ENCODE measurements at places on chromosomes 11 and 22. TPM values are rescaled to one million over a fixed set of nuclear protein-coding genes. Genes with fewer than 3 reads are reported as not detected.

ASCL2 gene
- 2.9 TPM for total RNA-seq

ZNF214 gene
- not detected for total RNA-seq

SSTR3 gene
- total RNA-seq, result 7.1 TPM

GRIK4 gene
- 0.40 TPM for total RNA-seq

C11orf91 gene
- 0.28 TPM for total RNA-seq

POU2AF2 gene
- total RNA-seq, result not detected

MMP8 gene
- total RNA-seq, result not detected

SCGB1A1 gene
- not detected for total RNA-seq

IFITM10 gene
- total RNA-seq, result not detected

PRG3 gene
- not detected for total RNA-seq

C22orf31 gene
- not detected for total RNA-seq

MGAT3 gene
- total RNA-seq, result 1.0 TPM

OR4A16 gene
- total RNA-seq, result not detected

MMP7 gene
- not detected for total RNA-seq

MPST gene
- total RNA-seq, result 5.6 TPM

TMEM191C gene
- total RNA-seq, result 1.3 TPM

CDC42BPG gene
- total RNA-seq, result 0.54 TPM

OR5J2 gene
- total RNA-seq, result not detected

SLC7A4 gene
- 0.41 TPM for total RNA-seq

CRACR2B gene
- total RNA-seq, result 0.76 TPM

DDTL gene
- total RNA-seq, result not detected

GTSE1 gene
- total RNA-seq, result 37.3 TPM

YPEL1 gene
- 0.60 TPM for total RNA-seq

OR2D3 gene
- total RNA-seq, result not detected

BARX2 gene
- total RNA-seq, result not detected

KCNQ1 gene
- total RNA-seq, result 9.6 TPM

ZC3H12C gene
- 0.20 TPM for total RNA-seq

OR8D1 gene
- not detected for total RNA-seq

LSP1 gene
- 147 TPM for total RNA-seq

OR56A1 gene
- total RNA-seq, result not detected

LDHA gene
- total RNA-seq, result 2,369 TPM

MFRP gene
- total RNA-seq, result not detected

MS4A3 gene
- not detected for total RNA-seq

SLC17A6 gene
- total RNA-seq, result not detected

OR52I1 gene
- not detected for total RNA-seq

DNAL4 gene
- total RNA-seq, result 6.7 TPM

MAML2 gene
- 14.3 TPM for total RNA-seq

DAGLA gene
- total RNA-seq, result 0.12 TPM

SIAE gene
- 4.5 TPM for total RNA-seq

LPXN gene
- 146 TPM for total RNA-seq

OR51E1 gene
- total RNA-seq, result not detected

HTR3B gene
- not detected for total RNA-seq

AIFM3 gene
- not detected for total RNA-seq

ELFN2 gene
- 0.20 TPM for total RNA-seq

FBLN1 gene
- 0.37 TPM for total RNA-seq
